ENCODE measurements at places on chromosomes 1 and 21. TPM values are rescaled to one million over a fixed set of nuclear protein-coding genes. Genes with fewer than 3 reads are reported as not detected.
A peak's percentile ranks its signal among the peaks of the same experiment; 100 is the strongest.

The CDC42BPA gene
- 8.1 TPM for polyA plus RNA-seq

The SH2D5 gene
- polyA plus RNA-seq, result 0.13 TPM

The MAP3K21 gene
- 1.5 TPM for polyA plus RNA-seq

The TEX38 gene
- polyA plus RNA-seq, result not detected

The CDK18 gene
- polyA plus RNA-seq, result 14.8 TPM

The PHGDH gene
- polyA plus RNA-seq, result 23.7 TPM

The ZMYND12 gene
- not detected for polyA plus RNA-seq

The CD52 gene
- 8.3 TPM for polyA plus RNA-seq

The GALE gene
- polyA plus RNA-seq, result 23.2 TPM

The RHD gene
- polyA plus RNA-seq, result not detected

The C8A gene
- polyA plus RNA-seq, result not detected

- H3K27ac ChIP-seq, result no peak overlapping the region
- peaks cover 7% of the 10 kb centered on the region for H3K36me3 ChIP-seq
- no peak for DNase-seq
- peaks cover 5% of the 10 kb centered on the region for H3K4me1 ChIP-seq
- no peak overlapping the region for H3K4me3 ChIP-seq
- no peaks in the 10 kb centered on the region for H3K27me3 ChIP-seq
Observed at GRCh38 chr21:39238275-39238674, 55.0 kb upstream of the PSMG1 start.

DNA sequence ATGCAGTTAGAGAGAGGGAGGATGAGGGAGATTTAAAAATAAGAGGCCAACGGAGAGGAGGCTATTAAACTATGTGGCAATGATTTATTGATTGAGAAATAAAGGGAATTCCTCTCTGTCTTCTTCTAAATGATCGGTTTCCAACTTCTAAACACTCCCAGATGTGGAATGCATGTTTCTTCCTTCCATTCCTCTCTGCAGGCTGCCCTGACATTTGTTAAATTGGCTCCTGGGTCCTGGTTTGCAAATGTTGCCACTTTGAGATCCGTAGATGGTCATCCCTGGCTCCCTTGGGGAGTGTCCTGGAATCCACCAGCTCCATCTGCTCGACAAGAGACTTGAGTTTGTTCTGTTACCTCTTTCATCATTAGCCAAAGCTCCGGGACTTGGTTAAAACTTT lies 10.3 kb upstream of the C1orf198 start:
- no peak for DNase-seq
- no peaks in the 10 kb centered on the region for H3K4me1 ChIP-seq
- H3K36me3 ChIP-seq, result no peaks in the 10 kb centered on the region
- H3K27ac ChIP-seq, result no peak overlapping the region
- H3K4me3 ChIP-seq, result no peak overlapping the region

GRCh38 chr1:231862611-231863010 lies 236.0 kb downstream of the DISC1 start:
- no peaks in the 10 kb centered on the region for H3K36me3 ChIP-seq
- no peak overlapping the region for H3K4me3 ChIP-seq
- DNase-seq, result no peak
- no peak overlapping the region for H3K27ac ChIP-seq

- no peak overlapping the region for H3K27ac ChIP-seq
- H3K4me3 ChIP-seq, result no peak overlapping the region
- H3K27me3 ChIP-seq, result no peaks in the 10 kb centered on the region
- no peaks in the 10 kb centered on the region for H3K4me1 ChIP-seq
Observed at GRCh38 chr1:35049116-35049515, 17.4 kb upstream of the ZMYM6 start.

- no peak overlapping the region for H3K27ac ChIP-seq
- H3K4me3 ChIP-seq, result peak overlapping the region; percentile 42
- H3K36me3 ChIP-seq, result no peaks in the 10 kb centered on the region
- H3K27me3 ChIP-seq, result no peaks in the 10 kb centered on the region
- DNase-seq, result no peak
Observed at GRCh38 chr1:41365772-41366454, 4.7 kb downstream of the FOXO6 start.

DNA sequence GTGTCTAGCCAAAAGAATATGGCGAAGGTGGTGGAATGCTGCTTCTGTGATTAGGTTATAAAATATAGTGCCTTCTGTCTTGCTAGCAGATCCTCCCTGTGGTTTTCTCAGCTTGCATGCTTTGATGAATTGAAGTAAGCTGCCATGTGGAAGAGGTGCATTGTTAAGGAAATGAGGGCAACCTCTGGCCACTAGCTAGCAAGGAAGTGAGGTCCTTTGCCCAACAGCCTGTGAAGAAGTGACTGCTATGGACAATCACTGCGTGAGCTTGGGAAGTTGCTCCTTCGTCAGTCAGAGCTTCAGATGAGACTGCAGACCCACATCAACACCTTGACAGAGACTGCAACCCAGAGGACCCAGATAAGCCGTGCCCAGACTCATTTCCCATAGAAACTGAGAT lies 109.4 kb downstream of the GIPC2 start:
- H3K27me3 ChIP-seq, result no peaks in the 10 kb centered on the region
- no peaks in the 10 kb centered on the region for H3K36me3 ChIP-seq
- H3K27ac ChIP-seq, result no peak overlapping the region
- no peak for DNase-seq
- H3K4me1 ChIP-seq, result no peaks in the 10 kb centered on the region

GRCh38 chr1:21200767-21201166 lies 24.1 kb upstream of the EIF4G3 start:
- H3K4me3 ChIP-seq, result no peak overlapping the region
- no peaks in the 10 kb centered on the region for H3K4me1 ChIP-seq
- DNase-seq, result no peak

- H3K4me1 ChIP-seq, result no peaks in the 10 kb centered on the region
- no peak overlapping the region for H3K27ac ChIP-seq
- no peak overlapping the region for H3K4me3 ChIP-seq
- no peaks in the 10 kb centered on the region for H3K36me3 ChIP-seq
- H3K27me3 ChIP-seq, result no peaks in the 10 kb centered on the region
- DNase-seq, result no peak
Observed at GRCh38 chr1:24363994-24364393, 44.8 kb downstream of the GRHL3 start.

- no peaks in the 10 kb centered on the region for H3K27me3 ChIP-seq
- DNase-seq, result peak; percentile 24
- no peak overlapping the region for H3K4me3 ChIP-seq
- peak overlapping the region; percentile 62 for H3K27ac ChIP-seq
- H3K4me1 ChIP-seq, result peaks cover 13% of the 10 kb centered on the region
Observed at GRCh38 chr1:234719454-234720251, 109.7 kb upstream of the IRF2BP2 start.

DNA sequence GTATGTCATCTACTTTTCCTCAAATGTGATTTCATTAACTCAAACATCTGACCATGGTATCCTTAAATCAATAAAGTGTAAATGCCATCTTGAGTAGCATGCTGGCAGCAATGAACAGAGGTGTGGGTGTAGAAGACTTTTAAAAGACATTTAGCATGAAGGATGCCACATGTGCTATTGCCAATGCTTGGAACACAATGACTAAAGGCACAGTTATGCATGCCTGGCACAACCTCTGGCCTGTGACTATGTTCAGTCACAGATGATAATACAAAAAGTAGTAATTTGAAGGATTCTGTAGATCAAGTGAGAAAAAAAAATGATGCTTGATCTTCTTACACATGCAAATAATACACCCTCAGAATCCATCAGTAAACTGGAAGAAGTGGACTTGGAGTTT lies 938.9 kb upstream of the ADGRL4 start:
- H3K36me3 ChIP-seq, result no peaks in the 10 kb centered on the region
- H3K27me3 ChIP-seq, result no peaks in the 10 kb centered on the region
- H3K27ac ChIP-seq, result no peak overlapping the region
- DNase-seq, result no peak
- H3K4me1 ChIP-seq, result no peaks in the 10 kb centered on the region

DNA sequence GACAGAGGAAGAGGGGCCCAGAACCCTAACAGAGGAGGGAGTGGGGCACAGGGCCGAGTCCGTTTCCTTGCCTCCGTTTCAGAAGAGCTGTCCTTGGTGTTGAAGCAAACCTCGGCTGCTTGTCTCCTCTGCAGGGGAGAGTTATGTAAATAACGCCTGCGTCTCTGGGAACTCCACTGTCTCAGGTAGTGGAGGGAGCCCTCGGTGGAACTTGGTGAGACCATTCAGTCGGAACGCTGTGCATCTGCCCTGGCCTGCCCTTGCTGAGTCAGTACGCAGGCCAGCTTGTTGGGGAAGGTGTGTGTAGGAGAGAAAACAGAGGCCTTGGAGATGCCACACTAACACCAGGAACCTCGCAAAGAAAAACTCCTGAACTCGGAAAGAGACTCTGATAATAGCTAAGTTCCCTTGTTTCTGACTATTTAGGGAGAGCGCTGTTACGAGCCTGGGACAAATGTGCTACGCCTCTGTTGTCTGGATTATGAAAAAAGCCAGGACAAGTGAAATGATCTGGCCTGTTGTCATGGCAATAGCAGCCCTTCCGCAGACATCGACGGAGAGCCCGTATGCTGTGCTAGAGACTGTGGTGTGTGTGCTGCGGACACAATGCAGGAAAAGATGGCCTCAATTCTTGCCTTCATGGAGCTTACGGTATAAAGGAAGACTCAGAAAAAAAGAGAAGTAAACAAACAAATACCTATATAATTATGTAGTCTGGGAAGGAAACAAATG lies 94.6 kb upstream of the AKT3 start:
- DNase-seq, result no peak
- no peaks in the 10 kb centered on the region for H3K27me3 ChIP-seq
- H3K27ac ChIP-seq, result no peak overlapping the region

- no peaks in the 10 kb centered on the region for H3K36me3 ChIP-seq
- no peak overlapping the region for H3K27ac ChIP-seq
- H3K4me1 ChIP-seq, result peaks cover 5% of the 10 kb centered on the region
- no peaks in the 10 kb centered on the region for H3K27me3 ChIP-seq
- H3K4me3 ChIP-seq, result no peak overlapping the region
Observed at GRCh38 chr1:33897092-33897725, 33.3 kb downstream of the HMGB4 start.

DNA sequence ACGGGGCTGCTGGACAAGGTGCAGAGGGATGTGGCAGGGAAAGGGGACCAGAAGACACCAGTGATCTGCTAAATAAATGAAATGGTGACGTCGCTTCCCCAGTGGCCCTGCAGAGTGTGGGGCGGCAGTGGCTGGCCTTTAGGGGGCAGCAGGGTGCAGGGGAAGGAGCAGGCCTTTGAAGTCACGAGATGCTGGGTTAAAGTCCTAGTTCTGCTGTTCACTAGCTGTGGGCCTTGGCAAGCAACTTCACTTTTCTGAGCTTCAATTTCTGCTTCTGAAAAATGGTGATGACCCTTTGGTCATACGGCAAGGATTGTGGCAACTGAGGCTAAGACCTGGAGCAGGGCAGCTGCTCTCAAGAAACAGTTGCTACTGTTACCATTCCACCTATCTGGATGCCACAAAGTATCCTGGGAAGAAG lies 9.2 kb upstream of the GALE start:
- no peaks in the 10 kb centered on the region for H3K27me3 ChIP-seq
- no peak overlapping the region for H3K27ac ChIP-seq
- DNase-seq, result peak; percentile 90
- H3K4me3 ChIP-seq, result no peak overlapping the region
- H3K36me3 ChIP-seq, result peaks cover 6% of the 10 kb centered on the region

DNA sequence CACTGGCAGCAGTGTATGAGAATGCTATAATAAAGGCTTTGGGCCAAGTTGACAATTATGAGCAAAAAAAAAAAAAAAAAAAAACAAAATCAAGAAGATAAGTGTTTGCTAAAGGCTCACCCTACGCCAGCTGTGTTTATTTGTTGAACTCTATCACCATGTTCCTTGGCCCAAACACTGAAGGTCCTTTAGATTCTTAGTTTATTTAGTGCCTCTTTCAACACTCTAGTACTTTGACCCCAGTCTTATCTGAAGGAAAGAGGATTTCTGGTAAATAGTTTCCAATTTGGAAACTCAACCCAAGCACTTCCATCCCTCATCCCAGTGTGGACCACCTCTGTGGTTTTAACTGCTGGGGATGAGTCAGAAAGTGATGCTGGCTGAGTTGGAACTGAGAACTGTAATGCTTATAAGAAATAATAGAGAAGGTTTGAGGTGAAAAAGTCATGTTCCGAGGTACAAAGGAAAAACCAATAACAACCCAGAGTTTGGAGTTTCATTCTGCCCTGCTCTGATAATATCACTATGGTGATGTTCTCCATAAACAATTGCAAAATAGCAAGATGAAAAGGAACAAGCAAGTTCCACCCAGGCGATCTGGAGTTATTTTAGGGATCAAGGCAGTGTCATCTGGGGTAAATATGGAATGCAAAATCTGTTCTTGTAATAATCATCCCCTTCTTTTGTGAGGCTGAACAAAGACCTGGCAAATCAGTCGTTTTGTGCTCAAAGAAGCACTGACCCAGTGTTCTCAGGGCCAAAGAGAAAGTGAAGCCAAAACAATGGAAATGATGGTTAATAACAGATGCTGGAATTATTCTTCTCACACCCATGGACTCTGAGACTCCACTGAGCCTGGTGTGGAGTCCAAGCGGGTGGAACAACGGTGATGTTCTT lies 19.7 kb upstream of the CAPZB start:
- H3K36me3 ChIP-seq, result no peaks in the 10 kb centered on the region
- no peak overlapping the region for H3K4me3 ChIP-seq
- no peak for DNase-seq
- no peak overlapping the region for H3K27ac ChIP-seq

GRCh38 chr1:229342656-229343569 lies at the start of gene CCSAP:
CCSAP (minus strand) TSS chr1:229343047; CDS start chr1:229342465, 582 bp downstream.
- DNase-seq, result peak; percentile 87
- H3K36me3 ChIP-seq, result no peaks in the 10 kb centered on the region
- peak within 1 kb of the TSS; percentile 78 for H3K27ac ChIP-seq
- peak within 1 kb of the TSS; percentile 86 for H3K4me3 ChIP-seq
- no peaks in the 10 kb centered on the region for H3K4me1 ChIP-seq

- no peak overlapping the region for H3K4me3 ChIP-seq
- no peak overlapping the region for H3K27ac ChIP-seq
- H3K27me3 ChIP-seq, result no peaks in the 10 kb centered on the region
- no peaks in the 10 kb centered on the region for H3K4me1 ChIP-seq
- no peaks in the 10 kb centered on the region for H3K36me3 ChIP-seq
Observed at GRCh38 chr1:204726478-204726877, 40.9 kb upstream of the LRRN2 start.
